ENCODE measurements at places on chromosomes 5 and 9. TPM values are rescaled to one million over a fixed set of nuclear protein-coding genes. Genes with fewer than 3 reads are reported as not detected.

DNA sequence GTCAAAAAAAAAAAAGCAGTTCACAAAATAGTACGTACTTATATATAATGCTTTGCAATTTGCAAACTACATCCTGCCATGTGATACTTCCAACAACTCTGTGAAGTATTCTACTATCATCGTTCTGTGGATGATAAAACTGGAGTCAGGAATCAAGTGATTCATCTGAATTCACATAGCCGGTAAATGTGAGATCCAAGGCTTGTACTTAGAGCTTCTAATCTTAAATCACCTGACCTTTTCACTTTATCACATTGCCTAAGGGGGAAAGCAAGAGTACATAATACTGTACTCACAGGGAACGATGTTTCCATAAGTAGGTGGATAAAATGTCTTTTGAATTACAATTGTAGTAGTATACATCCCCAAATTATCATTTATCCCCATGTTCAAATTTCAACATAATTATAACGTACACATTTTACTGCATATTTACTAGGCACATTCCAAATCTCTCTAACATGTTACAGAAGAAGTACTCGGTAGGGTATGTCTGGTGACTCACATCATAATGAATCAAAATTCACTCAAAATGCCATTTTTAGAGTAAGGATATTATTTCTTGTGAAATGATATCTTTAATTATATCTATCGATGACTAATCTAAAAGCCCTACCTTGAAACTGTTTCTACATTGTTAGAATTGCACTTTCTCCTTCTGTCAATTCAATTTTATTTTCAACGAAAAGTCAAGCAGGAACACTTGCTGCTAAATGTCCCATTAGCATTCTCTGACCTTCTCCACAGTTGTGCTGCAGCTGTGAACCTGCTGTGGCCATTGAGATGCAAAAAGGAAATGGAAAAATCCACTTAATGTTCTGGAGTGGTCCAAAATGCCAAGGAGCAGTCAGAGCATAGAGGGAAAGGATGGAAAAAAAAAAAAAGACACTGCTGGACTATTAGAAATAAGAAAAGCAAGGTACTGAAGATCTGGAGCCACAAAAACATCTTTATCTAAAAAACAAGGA, 78.9 kb downstream of the OR2K2 start:
- DNase-seq = no peak

FAM174A gene
- 16.4 TPM for total RNA-seq

GRCh38 chr9:18579536-18579935, 105.6 kb downstream of the ADAMTSL1 start:
- no peak for DNase-seq

- no peak for DNase-seq
Observed at GRCh38 chr5:61809651-61810050, 477.6 kb downstream of the ZSWIM6 start.

RLN1 gene
- 0.53 TPM for total RNA-seq

Measured in astrocyte (in vitro differentiated cells and primary cell).